Muscle of leg (tissue), 16 donors: ENCODE measurements at places on chromosomes 5 and 9. TPM values are rescaled to one million over a fixed set of nuclear protein-coding genes. Genes with fewer than 3 reads are reported as not detected.

Gene SURF1
- 19.3 TPM for total RNA-seq

Gene OTP
- not detected for total RNA-seq

Gene CAMK4
- total RNA-seq: 7.5 TPM

Gene ITGA1
- total RNA-seq: 36.5 TPM

Gene SLC6A18
- total RNA-seq: not detected

Gene CRB2
- 0.04 TPM for total RNA-seq

Gene SPATA31A1
- total RNA-seq: not detected

DNA sequence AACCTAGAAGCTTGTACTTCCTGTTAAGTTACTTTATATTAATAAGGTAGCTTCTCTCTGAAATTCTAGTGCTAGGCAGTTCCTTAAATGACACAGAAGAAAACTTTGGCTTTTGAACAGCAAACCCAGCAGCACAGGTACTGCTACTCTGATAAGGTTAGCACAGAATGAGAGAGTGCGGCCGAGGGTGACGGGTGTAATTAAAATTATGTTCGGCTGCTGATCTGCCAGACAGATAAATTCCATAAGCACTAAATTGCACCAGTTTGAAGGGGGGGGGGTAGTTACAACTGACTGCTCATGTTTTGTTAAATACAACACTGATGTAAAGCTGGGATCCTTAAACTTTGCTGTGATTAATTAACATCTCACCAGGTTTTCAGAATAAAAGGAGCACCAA lies 475.1 kb downstream of the SPOCK1 start:
- no peaks in the 10 kb centered on the region for H3K4me1 ChIP-seq
- no peaks in the 10 kb centered on the region for H3K27me3 ChIP-seq
- H3K27ac ChIP-seq: no peak overlapping the region
- DNase-seq: no peak
- H3K4me3 ChIP-seq: no peak overlapping the region

GRCh38 chr9:100668024-100668423 lies 90.1 kb downstream of the CAVIN4 start:
- no peak overlapping the region for H3K27ac ChIP-seq
- DNase-seq: no peak
- H3K4me3 ChIP-seq: no peak overlapping the region
- no peaks in the 10 kb centered on the region for H3K36me3 ChIP-seq
- H3K4me1 ChIP-seq: peaks cover 11% of the 10 kb centered on the region
- H3K27me3 ChIP-seq: no peaks in the 10 kb centered on the region

DNA sequence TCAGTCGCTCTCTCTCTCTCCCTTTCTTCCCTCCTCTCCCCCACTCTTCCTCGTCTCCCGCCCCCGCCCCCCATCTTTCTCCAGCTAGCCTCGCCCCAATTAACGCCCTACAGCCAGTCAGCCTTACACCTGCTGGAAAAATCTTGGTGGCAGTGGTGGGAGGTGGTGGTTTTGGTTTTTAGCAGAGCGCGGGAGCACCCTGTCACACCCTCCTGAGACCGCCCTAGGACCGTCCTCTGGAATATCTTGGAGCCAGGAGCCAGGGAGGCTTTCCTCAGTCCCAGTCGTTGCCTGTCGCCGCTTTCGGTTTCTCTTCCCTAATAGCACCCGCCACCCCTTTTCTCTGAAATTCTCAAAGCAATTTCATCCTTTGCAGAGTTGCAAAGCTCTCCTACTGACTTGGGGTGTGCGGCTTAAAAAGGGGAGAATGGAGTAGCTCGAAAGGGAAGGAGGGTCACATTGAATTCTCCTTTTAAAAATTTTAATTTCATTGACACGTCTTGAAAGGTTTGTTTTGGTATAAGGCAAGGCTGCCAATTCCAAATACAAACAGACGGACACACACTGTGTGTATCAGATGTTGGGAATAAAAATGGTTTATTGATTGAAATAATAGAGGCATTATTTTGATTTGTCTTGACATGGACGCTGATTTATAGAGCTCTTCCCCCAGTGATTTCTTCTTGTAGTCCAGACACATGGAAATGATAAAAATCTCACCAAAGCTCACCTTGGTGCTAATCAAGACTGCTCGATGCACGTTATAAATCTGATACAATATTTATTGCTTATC lies 301.3 kb downstream of the PARP8 start:
- peak overlapping the region; percentile 29 for H3K4me3 ChIP-seq
- H3K27ac ChIP-seq: no peak overlapping the region
- peaks cover 52% of the 10 kb centered on the region for H3K4me1 ChIP-seq
- no peaks in the 10 kb centered on the region for H3K36me3 ChIP-seq
- peak; percentile 36 for DNase-seq
- H3K27me3 ChIP-seq: peaks cover 76% of the 10 kb centered on the region

GRCh38 chr9:134839455-134840125 lies 41.0 kb upstream of the FCN2 start:
- no peaks in the 10 kb centered on the region for H3K27me3 ChIP-seq
- H3K36me3 ChIP-seq: peaks cover 92% of the 10 kb centered on the region
- no peak overlapping the region for H3K4me3 ChIP-seq
- no peak for DNase-seq
- H3K4me1 ChIP-seq: no peaks in the 10 kb centered on the region

DNA sequence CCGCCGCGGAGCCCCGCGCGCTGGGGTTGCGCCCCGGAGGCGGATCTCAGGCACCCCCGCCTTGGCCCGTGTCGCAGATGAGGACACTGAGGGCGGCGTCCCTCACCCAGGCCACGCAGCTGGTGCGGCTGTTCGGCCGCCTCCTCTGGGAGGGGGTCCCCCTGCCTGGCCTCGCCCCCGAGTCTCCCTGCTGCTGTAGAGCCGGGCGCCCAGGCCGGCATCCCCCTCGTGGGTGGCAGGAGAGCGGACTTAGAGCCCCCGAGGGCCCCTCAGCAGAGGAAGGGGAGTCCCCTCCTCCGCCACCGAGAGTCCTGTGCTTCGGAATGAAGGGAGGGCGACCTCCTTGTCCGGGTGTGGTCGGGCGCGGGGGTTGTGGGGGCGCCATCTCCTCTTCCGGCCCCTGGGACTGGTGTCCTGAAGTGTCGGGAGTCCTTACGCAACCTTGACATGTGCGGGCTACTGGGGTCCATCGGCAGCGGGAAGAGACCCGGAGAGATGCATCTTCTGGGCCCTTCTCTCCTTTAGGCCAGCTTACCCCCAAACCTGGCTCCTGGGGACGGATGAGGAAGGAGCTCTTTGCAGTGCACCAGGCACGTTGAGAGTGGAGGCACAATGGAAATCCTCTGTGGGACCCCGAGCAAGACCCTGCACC lies 11.7 kb upstream of the EXOSC2 start:
- H3K4me1 ChIP-seq: peaks cover 12% of the 10 kb centered on the region
- no peak for DNase-seq

DNA sequence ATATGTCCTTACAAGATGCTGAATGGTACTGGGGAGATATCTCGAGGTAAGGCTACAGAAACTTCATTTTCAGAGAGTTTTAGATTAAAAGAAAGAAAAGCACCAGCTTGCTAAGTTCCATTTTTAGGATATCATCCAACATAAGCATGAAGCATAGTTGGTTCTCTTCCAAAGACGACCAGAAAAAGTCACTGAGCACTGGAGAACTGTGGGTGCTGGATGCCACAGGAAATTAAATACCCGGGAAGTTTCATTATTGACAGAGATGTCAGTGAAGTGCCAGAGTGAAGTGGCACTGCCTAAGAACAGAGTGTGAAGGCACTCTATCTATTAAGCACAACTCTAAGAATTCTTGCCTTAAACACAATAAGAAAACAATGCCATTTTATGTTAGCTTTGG lies 76.8 kb downstream of the PIK3R1 start:
- no peak overlapping the region for H3K4me3 ChIP-seq
- no peaks in the 10 kb centered on the region for H3K27me3 ChIP-seq
- DNase-seq: no peak
- H3K27ac ChIP-seq: no peak overlapping the region
- peaks cover 25% of the 10 kb centered on the region for H3K36me3 ChIP-seq

DNA sequence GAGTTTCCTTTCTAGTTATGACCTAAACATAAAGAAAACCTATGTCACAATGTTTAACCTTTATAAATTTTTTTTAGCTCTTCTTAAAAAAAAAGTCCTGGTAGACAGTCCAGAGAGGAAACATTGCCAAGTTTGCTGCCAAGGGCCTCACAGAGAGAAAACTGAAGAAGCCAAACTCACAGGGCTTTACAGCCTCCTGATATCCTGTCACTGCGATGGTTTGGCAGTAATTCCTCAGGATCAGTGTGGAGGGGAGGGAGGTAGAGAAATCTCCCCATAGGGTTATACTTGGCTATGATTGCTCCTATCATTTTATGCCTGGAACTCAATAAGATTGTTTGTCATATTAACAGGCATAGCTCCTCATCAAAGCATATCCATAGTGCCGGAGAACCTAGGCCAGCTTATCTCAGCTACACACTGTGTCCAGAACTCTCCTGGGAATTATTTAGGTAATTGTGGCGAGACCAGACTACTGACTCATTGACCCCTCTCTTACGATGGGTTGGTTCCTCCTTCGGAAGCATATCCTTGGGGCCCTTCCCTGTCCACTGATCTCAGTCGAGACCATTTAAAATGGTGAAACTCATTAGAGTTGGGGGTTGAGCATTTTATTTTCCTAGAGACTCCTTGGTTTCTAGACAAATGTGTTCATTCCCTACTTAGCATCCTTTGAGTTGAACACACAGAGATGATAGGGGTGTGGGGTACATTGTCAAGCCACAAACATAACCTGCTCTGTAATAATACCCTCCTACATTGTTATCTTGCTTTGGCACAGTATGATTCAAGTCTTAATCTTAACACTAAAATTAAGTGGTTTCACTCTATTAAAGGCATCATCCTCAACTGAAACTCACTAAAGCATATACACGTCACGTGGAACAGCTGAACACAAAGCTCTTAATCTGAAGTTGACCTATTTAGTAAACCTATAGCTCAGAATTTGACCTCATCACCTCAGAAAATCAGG lies 53.4 kb upstream of the TMC1 start:
- H3K27ac ChIP-seq: no peak overlapping the region
- no peak overlapping the region for H3K4me3 ChIP-seq
- H3K4me1 ChIP-seq: no peaks in the 10 kb centered on the region
- H3K36me3 ChIP-seq: no peaks in the 10 kb centered on the region
- DNase-seq: no peak

DNA sequence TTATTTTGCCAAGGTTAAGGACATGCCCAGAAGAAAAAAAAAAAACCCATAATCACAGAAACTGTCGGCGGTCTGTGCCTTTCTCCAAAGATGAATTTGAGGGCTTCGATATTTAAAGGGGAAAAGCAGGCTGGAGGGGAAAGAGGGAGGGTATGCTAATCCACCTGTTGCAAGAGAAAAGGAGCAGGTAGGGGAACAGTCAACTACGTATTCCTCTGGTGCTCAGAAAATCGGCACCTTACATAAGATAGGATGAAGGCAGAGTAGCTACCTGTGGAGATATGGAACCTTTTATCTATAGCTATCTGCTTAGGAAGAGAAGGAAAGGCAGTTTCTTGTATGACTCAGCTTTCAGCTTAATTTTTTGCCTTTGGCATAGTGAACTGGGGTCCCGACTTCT lies 77.7 kb downstream of the PTCD2 start:
- DNase-seq: no peak
- peaks cover 7% of the 10 kb centered on the region for H3K4me1 ChIP-seq
- H3K27me3 ChIP-seq: no peaks in the 10 kb centered on the region
- H3K4me3 ChIP-seq: no peak overlapping the region
- H3K36me3 ChIP-seq: no peaks in the 10 kb centered on the region

DNA sequence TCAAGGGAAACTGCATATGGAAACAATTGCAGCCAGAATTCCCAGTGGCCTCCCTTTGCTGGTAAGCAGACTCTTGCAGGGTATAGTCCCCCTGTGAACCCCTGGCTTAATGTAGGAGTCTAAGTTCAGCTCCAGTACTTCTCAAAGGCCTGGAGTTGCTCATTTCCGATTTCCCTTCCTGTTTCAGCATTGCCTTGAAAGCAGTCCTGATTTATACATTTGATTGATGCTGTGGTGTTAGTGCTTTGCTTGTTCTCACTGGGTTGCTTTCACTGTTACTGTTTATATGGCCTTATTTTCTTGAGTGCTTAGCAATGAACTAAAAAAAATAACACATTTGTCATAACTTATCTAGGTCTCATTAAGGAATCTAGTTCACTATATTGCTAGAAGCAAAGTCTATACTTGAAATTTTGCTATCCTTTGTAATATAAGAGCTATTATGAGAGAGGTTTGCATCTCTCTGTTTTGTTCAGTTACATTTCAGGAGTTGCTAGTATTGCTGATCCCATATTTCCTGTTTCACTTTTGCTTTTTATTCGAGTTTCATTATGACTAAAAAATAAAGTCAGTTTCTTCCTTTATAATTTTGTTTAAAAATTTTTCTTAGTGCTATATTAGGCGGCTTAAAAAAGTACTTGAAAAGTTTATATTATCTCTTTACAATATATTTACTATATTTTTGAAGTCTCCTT lies 122.4 kb upstream of the NMUR2 start:
- no peaks in the 10 kb centered on the region for H3K36me3 ChIP-seq
- H3K27ac ChIP-seq: no peak overlapping the region
- H3K4me3 ChIP-seq: no peak overlapping the region

DNA sequence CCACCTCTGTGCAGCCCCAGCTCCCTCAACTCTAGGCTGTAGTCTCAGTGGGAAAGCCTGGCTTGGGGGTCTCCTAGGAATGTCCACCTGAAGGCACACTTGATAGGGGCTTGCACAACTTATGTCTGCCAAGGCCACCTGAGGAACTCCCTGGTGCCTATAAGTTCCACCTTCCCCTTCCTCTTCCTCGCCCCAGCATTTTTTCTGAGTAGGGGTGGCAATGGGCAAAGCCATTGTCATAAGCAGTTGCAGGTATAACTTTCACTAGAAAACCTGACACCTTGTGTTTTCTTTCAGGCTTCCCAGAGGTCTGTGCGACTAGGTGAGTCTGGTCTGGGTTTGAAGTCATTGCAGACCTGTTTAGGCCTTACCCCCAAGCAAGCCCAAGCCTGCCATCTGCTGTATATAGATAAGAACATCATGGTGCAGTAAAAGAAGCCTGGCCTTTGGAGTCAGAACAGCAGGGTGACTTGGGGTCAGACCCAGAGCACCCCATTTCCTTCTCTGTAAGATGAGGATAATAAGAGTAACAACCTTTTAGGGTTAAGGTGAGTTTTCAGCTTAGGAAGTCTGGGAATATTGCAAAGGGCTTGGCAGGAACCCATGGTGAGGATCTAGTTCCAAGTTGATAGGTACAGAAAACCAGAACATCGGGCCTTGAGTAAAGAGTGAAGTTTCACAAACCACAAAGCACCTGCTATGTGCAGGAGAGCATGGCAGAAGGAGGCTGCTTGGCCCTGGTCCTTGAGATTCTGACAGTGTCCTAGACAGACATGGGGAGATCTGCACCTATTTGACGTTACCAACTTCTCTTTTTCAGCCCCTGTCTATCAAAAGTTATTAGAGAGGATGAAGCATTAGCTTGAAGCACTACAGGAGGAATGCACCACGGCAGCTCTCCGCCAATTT lies 33.8 kb downstream of the TGFBI start:
- H3K4me1 ChIP-seq: peaks cover 36% of the 10 kb centered on the region
- no peak overlapping the region for H3K4me3 ChIP-seq
- H3K27ac ChIP-seq: no peak overlapping the region
- peaks cover 39% of the 10 kb centered on the region for H3K36me3 ChIP-seq
- H3K27me3 ChIP-seq: no peaks in the 10 kb centered on the region

- H3K4me3 ChIP-seq: no peak overlapping the region
- no peak for DNase-seq
- no peak overlapping the region for H3K27ac ChIP-seq
- peaks cover 4% of the 10 kb centered on the region for H3K4me1 ChIP-seq
Measured at GRCh38 chr9:88799541-88800328, 191.5 kb upstream of the S1PR3 start.

GRCh38 chr5:137348759-137349158 lies 150.4 kb downstream of the SPOCK1 start:
- DNase-seq: no peak
- H3K36me3 ChIP-seq: no peaks in the 10 kb centered on the region
- no peak overlapping the region for H3K4me3 ChIP-seq
- no peak overlapping the region for H3K27ac ChIP-seq
